ENCODE measurements at places on chromosomes 5 and 9.

- no peak for DNase-seq
These were observed 755.0 kb upstream of the ZNF608 start for GRCh38 chr5:125501396-125501795.

DNA sequence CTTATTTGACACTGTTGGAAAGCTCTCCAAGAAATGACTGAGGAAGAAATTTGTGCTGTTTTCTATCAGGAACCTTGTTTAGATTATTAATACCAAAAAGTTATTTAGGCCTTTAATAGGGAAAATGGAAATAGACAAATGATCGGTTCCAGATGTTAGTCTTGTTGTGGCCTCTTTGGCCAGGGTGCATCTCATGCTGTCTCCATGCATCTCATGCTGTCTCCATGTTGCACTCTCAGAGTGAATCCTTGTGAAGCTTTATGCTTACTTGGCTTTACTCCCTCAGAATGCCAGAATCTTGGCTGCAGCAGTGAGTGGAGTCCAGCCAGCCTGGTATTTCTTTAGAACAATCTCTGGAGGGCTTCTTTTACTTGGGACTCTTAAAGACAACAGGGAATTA is 185.5 kb downstream of the ARHGAP26 start:
- no peak for DNase-seq

DNA sequence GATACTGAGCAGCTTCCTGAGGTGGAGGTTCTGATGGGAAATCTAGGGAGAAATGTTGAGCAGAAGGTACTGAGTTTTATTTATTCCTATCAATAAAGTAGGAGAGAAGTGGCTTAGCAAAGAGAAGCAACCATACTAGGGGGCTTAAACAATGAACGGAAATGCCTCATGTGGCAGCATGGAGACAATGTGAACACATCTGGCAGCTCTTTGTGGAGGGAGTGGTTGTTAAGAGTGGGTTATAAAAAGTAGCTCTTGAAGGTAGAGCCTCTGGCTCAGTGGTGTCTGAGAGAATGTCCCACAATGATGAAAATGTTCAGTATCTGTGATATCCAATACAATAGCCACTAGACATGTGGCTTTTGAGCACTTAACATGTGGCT is 52.7 kb upstream of the EQTN start:
- no peak for DNase-seq

DNA sequence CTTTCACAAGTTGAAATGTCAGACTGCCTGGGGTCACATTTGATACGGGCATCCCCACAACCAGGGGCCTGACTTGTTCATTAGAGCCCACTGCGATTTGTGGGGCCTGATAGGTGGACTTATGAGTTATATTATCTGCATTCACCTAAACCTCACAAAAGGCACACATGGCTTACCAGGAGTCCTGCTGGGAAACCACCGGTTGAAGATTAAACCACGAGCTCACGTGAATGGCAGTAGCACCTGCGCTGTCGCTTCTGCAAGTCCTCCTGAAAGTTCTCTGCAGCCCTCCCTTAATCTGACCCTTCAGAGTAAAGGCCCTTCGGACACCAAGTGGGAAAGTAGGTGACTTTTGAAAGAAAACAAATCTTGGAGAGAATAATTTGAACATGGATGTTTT is 68.9 kb downstream of the PPIC start:
- DNase-seq: no peak

GRCh38 chr9:5629312-5630080 is 589 bp downstream of the RIC1 start:
- DNase-seq: peak; percentile 56

DNA sequence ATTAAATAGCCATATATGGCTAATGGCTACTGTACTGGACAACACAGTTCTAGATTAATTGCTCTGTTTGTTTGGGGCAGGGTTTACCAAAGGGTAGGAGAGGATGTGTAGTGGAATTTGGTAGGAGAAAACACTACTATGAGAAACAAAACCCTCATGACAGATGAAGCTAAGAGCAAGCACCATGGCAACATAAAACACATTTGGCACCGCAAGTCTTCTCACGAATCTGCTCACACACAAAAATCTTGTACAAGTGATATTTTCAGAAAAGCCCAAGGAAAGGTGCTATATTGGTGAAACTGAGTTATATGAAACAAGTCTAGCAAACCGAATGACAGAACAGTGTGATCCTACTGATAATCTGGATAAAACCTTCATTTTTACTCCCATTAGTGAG is 38.5 kb downstream of the CSF2 start:
- no peak for DNase-seq

- DNase-seq: peak; percentile 78
These were observed 95.0 kb downstream of the MRPS27 start for GRCh38 chr5:72224946-72225463.

DNA sequence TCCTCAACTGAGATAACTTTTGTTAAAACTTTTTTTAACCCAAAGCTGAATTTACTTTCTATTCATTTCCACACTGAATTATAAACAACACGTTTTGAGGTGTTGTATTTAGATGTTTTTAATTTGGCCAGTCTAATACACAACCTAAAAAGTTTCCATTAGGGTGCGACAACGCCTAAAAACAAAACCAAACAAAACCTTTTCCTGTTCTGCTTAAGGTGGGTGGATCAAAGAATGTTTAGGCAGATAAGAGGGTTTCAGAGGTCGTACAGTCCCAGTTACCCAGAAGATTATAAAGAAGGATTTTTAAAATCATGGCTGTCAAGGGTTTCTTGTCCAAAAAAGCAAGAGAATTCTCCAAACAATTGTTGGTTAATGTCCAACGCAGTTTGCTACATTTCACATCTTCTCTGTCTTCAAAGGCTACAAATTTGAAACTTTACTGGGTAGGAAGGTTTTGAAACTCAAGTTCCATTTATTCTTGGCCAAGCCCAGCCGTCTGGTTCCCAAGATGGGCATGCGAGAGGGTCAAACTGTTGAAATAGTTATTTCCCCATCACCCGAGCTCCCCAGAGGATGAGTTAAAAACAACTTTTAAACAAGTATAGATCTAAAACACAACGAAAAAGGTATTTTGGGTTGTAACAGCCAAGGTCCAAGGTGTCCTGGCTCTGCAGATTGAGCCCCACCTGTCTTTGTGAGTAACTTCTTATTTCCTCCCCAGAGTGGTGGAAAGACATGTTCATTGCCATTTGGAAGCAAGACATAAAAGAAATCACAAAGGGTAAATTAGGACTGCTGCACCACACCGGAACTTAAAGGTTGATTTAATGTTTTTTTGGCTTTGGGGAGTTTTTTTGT is 122.8 kb upstream of the MAP3K1 start:
- no peak for DNase-seq

DNA sequence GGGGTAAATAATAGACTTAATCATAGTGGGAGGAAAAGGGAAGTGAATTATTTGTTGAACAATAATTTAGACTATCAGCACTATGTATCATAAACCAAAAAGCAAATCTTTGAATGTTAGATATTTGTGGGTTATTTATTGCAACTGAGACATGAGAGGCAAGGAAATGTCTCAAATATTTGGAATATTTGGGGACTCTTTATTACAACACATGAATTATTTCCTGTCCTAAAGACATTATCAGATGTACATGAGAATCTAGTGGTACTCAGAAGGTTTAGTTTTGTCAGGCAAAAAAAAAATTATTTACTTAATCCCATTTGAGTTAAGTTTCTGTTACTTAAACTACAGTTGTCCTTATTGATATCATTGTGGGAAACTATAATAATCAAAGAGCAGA is 91.1 kb downstream of the TLR4 start:
- peak; percentile 53 for DNase-seq

DNA sequence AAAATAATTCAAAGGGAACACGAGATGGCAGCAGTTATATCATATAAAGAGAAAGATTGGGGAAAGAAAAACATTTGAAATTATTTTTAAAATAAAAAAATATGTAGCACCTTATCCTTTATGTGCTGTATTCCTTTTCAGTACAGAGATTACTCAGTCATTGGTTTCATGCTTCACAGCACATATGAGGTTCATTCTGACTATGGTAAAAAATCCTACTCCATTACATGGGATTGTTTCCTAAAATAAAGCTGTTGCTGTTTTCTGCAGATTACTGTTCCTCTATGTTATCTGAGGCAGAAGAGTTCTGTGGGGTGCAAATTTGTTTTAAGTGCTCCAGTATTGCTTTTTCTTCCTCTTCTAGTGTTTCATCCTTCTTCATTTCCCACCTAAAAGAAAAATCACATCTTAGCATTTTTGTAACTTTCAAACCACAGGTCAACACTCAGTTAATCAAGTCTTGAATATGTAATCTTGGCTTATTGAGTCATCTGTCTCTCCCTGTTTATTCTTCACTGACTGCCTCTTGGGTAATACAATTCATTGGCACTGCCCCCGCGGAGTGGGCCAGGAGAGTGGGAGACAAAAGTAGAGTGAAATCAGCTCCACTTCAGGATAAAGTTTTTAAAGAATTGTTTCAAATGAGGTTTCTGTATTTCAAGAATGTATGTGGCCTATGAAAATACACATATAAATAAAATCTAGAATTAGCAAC is 412.5 kb upstream of the POU5F2 start:
- DNase-seq: no peak

GRCh38 chr9:10112798-10113197 is 500.0 kb downstream of the PTPRD start:
- DNase-seq: no peak

GRCh38 chr9:124708074-124708473 is 63.0 kb downstream of the NR6A1 start:
- peak; percentile 68 for DNase-seq
